ENCODE measurements at places on chromosomes 1 and 21. TPM values are rescaled to one million over a fixed set of nuclear protein-coding genes. Genes with fewer than 3 reads are reported as not detected.

Gene AGBL4
- not detected for total RNA-seq

Gene CCDC181
- not detected for total RNA-seq

DNA sequence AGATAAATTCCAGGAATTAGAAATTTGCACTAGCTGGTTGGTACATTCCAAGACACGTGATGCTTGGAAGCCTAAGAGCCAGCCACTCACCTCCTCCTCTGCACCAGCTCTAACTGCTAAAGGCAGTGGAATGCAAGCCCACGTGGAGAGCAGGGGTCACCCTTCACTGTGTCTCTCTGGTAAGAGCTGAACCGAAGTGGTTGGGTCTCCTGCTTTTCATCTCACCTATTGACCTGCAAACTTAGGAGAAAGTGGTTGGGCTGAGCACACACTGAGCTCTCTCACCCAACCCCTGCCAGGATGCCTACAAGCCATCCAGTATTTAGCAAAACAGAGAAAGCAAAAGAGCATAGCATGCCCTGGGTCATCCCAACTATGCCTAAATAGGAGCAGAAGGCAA, 19.3 kb downstream of the HAO2 start:
- ATAC-seq, result no peak

- peak; percentile 81 for ATAC-seq
Measured at GRCh38 chr1:24319312-24319863, at the start of gene GRHL3. Gene GRHL3, plus strand, starts transcription at chr1:24319357. Its CDS starts 195 bp downstream, at chr1:24319552.

DNA sequence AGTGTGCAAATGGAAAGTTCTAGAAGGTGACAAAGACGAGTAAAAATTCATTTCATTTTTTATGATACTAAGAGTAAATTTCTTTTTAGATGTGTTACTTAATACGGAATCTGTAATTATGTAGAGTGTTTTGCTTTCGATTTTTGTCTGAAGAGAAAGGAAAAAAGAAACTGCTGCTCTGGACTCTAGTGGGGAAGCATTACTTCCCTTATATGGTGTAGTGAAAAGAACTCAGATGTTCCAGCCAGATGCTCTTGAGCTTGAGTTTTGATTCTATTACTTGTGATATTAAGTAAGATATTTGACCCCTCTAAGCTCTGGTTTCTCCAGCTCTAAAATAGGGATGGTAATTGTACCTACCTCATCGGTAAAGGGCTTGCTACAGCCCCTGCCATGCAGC, 12.2 kb upstream of the GPR161 start:
- no peak for ATAC-seq

GRCh38 chr21:44913425-44914175, 7.1 kb downstream of the ITGB2 start:
- no peak for ATAC-seq

- ATAC-seq, result peak; percentile 63
Measured at GRCh38 chr1:204331847-204332487, 27.8 kb downstream of the PLEKHA6 start.

DNA sequence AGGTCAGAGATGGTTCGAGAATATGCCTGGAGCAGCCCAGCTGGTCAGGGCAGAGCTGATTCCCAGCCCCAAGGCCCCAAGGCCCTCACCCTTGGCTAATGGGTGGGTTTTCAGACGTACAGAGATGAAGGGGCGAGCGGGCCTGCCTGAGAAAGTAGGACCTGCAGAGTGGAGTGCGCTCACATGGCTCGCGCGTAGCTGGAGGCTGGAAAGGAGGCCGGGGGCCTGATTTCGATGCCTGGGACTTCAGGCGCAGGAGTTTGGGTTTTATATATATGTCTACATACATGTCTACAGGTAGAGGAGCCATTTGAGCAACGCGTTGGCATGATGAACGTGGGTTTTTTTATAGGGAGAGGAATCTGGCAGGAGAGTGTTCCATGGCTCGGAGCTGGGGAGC, 8.9 kb downstream of the COQ8A start:
- no peak for ATAC-seq

GRCh38 chr1:247407180-247407616, 8.8 kb upstream of the NLRP3 start:
- ATAC-seq, result peak; percentile 11

- ATAC-seq, result no peak
Measured at GRCh38 chr21:16004086-16004485, 274.3 kb downstream of the USP25 start.

DNA sequence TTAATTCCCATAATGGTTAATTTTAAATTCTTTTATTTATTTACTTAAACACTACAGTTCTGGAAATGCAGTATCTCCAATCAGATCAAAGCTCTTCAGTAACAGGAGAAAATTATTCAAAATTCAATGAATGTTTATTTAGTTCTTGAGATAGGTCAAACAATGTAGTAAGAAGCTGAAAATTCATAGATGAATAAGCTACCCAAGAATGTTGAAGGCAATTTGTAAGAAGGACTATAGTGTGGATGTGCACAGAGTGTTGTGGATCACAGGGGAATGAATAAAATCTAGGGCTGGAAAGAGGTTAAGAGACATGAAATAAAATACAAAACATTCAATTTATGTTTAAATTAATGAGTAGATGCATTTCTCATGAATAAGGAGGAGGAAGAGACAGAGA, 72.0 kb downstream of the OLFM3 start:
- ATAC-seq, result no peak

- peak; percentile 53 for ATAC-seq
Measured at GRCh38 chr21:45551316-45551715, 9.1 kb upstream of the SLC19A1 start.

DNA sequence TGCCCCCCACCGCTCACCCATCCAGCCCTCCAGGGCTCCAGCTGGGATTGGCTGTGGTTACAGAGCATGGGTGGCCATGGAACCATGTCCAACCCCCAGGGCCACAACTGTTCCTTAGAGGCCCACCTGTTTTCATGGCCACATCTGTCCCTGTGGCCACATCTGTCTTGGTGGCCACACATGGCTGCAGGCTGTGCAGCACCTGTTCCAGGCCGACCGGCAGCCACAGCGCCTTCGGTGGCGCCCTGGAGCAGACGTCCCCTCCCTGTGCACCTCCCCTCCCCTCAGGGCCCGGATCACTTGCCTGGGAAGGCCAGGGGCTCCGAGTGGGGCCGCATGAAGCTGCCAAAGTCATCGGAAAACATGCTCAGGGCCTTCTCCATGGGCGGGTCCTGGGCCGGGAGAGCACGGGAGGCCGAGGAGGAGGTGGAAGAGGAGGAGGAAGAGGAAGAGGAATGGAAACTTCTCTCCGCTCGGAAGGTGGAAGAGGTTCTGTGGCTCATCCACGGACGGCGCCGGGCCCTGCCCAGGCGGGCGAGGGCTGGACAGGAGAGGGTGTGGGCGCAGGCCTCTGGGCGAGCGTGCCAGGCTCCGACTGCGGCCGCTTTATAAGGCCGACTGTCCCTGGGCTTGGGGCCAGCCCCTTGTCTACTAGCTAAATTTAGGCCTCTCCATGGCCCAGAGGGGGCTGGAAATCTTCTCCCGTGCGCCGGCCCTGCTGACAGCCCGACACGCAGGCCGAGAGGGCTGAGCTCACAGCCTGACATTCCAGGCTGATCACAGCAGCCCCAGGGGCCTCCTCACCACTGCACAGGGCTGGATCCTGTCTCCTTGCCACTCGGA, at the start of gene HSPB7:
HSPB7 (minus strand) TSS at position 583 of the 843 bp plus-strand sequence; CDS start at position 503, 80 bp downstream.
- peak; percentile 9 for ATAC-seq

DNA sequence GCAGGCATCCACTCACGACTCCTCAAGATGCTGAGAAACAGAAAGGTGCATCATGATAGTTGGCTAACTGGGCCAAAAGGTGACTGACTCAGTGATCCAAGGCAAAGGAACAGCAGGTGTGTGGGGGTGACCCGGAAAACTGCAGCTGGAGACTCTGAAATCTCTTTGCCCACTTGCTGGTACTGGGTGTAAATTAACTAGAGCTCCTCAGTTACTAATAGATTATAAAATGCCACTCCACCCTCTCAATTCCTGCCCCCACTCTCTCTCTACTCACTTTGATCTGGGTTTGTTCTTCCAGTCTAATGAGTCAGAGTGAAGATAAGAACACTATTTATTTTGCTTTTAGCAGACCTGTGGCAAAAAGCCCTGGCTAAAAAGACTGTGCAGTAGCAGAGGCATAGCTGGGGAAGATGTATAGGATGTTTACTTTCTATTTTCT, 7.2 kb upstream of the PIGC start:
- no peak for ATAC-seq

DNA sequence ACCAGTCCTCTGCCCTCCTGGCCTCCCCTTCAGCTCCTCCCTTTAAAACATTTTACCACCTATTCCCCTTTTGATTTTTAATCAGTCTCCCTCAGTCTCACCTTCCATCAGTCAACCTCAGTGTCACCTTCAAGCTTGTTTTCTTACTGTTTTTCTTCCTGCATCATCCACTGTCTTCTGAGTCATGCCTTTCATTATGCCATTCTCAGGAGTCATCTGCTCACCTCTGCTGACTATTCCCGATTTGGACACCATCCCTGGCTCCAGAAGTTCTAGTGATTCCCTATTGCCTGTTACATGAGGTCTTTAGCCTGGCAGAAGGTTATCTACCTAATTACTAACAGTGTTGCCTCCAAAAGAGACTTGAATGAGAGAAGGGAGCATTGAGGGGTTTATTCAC, 23.9 kb downstream of the NFASC start:
- ATAC-seq, result peak; percentile 46

DNA sequence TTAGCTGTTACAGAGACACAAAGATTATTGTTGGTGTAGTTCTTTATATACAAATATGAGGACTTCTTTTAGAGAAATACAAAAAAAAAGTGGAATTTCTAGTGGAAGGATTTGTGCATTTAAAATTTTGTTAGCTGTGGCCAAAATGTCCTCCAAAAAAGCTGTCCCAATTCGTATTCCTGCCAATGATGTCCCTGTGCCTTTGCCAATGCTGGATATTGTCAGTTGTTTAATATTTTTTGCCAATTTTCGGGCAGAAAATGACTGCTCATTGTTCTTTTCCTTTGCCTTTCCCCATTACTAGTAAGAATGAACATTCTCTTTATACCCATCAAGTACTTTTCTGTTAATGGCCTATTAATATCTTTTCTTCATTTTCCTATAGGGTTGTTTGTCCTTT, 110.0 kb upstream of the HOOK1 start:
- no peak for ATAC-seq

DNA sequence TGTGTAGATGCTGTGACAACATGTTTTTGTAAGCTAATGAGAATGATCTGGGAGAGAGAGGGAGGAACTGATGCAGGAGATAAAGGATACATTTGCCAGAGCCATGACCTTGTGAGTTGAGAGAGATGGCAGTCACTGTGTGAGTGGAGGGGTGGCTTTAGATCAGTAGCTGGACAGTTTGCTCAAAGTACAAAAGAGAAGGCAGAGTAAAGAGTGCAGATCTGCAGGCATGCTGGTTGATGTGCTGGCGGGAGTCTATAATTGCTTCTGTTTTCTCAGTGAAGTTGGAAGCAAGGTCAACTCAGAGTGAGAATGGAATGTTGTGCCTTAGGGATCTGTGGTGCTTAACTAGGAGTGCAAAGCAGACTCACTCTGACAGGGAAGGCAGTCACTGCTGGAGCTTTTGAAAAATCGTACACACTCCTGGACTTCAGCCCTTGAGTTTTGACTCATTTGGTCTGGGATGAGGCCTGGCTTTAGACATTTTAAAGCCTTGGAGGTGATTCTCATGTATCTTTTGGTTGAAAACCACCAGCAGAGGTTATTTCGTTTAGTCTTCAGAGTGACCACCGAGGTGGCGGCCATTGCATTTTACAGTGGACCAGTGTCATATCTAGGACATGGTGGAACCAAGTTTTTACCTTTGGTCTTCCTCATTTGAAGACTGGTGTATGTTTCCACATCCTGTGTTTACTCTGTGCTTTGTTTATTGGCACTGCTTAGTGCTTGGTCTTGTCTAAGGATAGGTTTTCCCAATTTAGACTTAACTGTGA, 49.6 kb downstream of the MTR start:
- ATAC-seq, result no peak

- no peak for ATAC-seq
Measured at GRCh38 chr21:35779690-35780570, 280.4 kb downstream of the SETD4 start.

DNA sequence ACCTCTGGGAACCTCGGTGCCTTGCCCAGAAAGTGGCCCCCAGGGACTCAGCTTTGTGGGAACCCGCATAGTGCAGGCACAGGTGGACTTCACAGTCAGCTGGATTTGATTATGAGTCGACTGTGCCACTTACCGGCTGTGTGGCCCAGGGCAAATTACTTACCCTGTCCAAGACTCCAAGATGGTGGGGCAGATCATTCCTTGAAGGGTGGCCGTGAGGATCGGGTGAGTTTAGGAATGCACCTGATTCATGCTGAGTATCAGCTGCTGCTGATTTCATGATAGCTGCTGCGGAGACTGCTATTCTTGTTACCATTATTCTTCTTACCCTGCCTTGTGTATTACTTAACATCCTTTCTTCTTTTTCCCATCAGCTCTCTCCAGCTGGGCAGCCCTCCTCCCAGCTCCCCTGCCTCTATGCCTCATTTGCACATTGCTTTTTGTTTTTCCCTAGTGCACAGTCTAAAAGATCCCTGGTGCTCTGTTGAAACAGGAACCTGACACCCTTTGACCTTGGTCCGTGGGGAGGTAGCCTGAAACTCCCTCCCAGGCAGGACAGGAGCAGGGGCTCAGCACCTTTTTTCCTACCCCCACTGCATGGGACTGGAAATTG, 40.5 kb upstream of the FHAD1 start:
- peak; percentile 37 for ATAC-seq

DNA sequence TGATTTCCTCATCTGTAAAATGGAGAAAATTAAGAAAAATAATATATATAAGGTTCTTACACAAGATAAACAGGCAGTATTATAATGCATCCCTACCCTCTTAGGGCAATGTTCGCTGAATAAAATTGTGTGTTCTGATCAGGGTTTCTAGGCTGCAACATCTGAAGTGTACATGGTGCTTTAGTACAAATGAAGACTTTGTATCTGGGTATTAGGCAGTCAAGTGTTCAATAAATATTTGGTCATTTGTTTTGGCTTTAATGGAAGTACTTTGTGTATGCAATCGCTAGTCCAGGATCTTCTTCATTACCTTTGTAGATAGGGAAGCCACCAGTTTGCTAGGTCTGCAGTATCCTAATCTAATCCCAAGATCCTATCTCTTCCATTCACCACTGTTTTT, 28.1 kb downstream of the DNASE2B start:
- ATAC-seq, result no peak

DNA sequence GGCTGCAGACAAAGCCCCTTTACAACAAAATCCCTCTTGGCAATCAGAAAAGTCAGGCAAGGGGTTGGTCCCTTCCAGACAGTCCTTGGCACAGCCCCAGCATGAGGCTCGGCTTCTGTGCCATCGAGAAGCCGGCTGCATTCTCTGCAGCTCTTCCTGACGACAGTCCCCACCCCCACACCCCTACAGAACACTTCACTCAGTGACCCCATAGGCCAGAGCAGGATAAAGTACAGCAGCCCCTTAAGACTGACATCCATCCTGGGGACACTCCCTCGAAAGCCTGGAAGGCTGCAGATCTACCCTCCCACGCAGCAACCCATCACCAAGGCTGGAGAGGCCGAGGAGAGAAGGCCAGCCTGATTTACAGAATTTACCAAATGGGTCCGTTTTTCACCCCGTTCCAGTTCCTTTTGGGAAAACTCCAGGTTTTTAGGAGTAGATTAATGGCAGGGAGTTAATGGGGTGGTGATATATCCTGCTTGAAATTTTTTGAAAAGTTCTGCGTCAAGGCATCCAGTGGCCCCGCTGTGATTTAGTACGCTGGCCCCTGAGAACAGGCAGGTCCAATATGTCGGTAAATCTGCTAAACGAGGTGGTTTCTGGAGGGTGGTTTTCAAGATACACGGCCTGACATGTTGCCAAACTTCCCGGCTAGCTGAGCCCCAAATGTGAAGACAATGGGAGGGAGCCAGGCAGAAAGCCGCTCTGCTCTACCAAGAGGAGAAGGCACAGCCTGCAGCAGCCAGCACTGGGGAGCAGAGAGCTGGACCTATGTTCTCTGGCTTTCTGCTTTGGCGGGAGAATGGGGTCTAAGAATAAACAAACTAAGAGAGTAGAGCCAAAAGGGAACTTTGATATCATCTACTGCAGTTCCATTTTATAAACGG, 81.7 kb downstream of the SSBP3 start:
- ATAC-seq, result no peak
